ENCODE measurements at places on chromosomes 3 and 15.

GRCh38 chr3:124557433-124558232, 172.6 kb upstream of the UMPS start:
- DNase-seq = no peak

DNA sequence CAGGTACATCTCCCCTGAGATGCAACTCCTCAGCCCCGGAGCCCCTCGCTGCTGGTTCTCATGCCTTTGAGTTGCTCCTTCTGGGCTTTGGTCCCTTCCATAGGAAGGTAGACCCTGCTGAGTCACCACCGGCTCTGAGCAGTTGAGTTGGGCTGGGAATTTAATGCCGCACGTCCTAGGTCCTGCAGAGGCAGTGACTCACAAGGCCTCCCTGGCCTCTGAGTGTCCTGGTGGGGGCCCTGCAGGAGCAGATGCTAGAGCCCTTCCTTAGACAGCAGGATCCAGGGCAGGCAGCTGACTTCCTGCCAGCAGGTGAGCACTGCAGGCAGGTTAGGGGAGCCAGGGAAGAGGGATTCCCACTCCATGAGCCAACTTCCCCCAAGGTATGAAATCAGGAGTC, 5.5 kb upstream of the NTRK3 start:
- no peak for DNase-seq

- DNase-seq = no peak
Measured at GRCh38 chr3:161950318-161950868, 453.8 kb downstream of the OTOL1 start.

DNA sequence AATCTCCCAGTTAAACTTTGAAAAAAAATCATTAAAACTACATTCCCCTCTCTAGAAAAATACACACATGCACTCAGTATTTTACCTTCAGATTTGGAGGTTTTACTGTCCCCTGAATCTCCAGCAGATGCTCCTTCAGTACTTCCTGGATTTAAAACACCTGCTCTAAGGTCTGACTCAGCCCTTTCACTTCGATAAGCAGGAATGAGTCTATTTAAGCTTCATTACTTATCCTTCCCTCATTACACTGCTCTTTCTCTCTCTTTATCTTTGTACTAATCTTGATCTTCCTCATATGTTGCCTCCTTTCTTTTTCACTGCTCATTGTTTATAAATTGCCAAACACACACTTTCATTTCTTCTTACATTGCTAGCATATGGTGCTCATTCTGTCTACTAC, 443.9 kb downstream of the DIPK2A start:
- no peak for DNase-seq
